Mesenteric fat pad (tissue), 1 donor: ENCODE measurements at places on chromosomes 13 and 19.

DNA sequence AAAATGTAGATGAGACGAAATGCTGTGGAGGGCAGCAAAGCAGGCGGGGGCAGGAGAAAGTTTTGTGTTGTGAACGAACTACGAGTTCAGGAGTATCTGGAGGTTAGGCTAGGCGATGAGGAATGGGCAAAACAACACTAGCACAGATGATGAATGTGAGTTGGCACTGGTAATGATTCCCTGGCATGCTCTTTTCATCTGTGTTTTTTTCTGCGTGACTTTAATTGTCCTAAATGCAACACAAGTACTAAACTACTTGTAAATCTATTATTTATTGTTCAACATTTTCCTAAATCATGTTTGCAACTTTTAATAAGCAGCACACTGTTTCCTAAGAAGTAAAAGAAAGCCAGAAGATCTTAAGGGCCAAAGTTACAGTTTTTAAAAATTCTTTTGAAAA, 19.2 kb downstream of the TNFSF13B start:
- no peak for DNase-seq

- no peak for DNase-seq
Measured at GRCh38 chr19:7109678-7110289, 40.3 kb downstream of the ZNF557 start.

DNA sequence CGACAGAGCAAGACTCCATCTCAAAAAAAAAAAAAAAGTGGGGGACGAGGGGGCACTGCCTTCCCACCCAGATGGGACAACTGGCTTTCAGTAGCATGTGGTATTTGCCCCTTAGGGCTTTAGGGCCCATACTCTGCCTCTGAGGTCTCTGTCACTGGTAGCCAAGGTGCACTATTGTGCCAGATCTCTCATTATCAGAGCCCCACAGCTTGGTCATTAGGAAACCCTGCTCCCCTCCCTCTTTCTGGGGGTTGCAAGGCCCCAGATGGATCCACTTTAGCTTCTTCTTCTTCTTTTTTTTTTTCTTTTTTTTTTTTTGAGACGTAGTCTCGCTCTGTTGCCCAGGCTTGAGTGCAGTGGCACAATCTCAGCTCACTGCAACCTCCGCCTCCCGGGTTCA, 11.2 kb upstream of the ZNF358 start:
- DNase-seq = no peak

- DNase-seq = no peak
Measured at GRCh38 chr13:30103161-30103840, 204.1 kb downstream of the KATNAL1 start.

- DNase-seq = peak; percentile 100
Measured at GRCh38 chr19:45902651-45903625, 525 bp upstream of the MYPOP start.

DNA sequence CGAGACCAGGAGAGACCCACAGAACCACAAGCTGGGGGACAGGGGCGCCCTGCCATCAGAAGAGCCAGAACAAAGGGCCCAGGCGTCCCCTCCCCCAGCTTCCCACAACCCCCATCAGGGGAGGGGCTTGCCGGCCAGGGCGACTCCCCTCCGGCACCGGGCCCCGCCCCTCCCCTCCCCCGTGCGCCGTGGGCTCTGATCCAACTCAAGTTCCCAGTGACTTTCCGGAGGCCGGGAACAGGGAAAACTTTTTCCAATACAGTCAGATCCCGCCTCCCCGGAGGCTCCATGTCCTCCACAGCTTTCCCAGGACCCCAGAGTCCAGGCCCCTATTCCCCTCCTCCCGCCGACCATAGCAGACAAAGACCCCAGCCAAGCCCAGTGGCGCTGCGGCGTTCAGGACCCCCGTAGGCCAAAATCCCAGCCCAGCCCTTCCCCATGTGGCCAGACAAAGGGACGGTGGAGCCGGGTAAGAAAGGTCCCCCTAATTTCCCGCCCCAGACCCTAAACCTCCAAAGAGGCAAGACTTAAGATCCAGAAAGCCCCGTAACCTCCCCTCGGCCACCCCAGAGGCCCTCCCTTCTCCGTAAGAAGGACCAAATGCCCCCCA, 673 bp downstream of the TEAD2 start:
- no peak for DNase-seq

DNA sequence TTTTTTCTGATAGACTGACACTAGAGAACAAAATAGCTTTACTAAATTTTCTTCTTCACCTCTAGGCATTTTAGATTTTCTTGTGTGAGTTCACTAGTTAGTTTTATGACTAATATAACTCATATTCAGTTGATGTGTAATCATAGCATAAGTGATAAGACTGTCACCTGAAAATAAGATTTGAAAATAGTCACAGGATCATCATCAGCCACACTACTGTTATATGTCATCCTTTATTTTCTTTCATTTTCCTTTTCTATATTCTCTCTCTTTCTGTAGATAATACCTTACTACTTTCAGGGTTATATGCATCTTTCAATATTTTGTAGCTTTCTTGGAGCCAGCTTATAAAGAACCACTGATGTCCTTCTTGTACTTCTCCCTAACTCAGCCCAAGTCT, 292.6 kb downstream of the TDRD3 start:
- DNase-seq = no peak
